ENCODE measurements at places on chromosomes 16 and 17.

- DNase-seq: no peak
Measured at GRCh38 chr16:19088341-19088916, 21.0 kb downstream of the COQ7 start.

- no peak for DNase-seq
Measured at GRCh38 chr17:62704381-62704971, 77.0 kb downstream of the MRC2 start.

GRCh38 chr16:57962046-57962445 lies 8.9 kb downstream of the CNGB1 start:
- DNase-seq: no peak

DNA sequence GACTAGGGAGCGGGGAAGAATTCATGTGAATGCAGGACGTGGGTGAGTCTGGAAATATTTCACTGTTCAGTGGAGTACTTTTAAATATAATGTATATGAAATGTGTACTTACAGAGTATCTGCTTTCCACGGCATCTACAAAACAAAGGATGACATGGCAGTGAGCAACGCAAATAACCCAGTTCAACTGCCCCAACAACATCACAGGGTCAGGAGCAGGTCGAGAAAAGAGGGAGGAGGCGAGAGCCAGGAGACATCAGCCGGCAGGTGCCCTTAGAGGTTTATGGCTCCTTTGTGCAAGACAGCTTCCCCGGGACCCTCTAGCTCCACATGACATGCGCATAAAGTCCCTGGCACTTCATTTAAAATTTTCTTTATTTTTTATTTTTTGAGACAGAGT lies 61.1 kb downstream of the PECAM1 start:
- DNase-seq: no peak

DNA sequence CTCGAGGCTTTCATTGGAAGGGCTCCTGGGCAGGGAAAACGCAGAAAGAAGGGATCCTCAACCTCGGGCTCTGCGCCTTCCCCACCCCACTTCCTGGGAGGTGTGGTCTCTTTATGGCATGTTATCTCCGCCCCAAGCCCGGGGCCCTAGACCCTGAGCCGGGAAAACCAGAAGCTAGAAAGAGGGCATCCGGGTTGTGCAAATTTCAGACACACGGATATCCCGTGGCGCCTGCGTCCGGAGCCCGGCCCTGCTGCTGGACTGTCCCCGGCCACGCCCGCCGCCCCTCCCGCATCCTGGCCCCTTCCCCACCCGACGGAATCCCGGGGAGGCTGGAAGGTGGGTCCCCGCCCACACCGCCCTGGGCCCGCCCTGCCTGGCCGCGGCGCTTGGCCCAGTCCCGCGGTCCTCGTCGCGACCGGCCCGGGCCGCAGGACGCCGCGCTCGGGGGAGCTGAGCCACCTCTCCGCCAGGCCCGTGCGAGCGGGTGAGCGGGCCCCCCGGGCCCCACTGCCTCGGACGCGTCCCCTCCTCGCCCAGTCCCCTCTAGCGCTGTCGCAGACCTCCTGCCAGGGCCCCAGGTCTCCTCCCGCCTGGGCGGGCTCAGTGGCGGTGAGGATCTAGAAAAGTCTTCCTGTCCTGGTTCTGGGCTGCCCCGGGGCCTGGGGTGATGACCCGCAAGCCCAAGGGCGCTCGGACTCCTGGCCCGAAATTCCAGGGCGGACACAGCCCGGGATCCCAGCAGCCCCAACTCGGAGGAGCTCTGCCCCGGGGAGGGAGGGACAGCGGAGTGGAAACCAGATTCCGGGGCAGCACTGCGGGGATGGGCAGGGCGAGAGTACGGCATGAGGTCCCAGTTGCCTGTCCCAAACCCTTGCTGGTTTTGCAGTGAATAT lies at the start of gene SLC16A5:
Gene SLC16A5, plus strand, starts transcription at position 397 of the 896 bp plus-strand sequence. CDS start 5,683 bp downstream, outside the sequence.
- DNase-seq: no peak

- no peak for DNase-seq
Measured at GRCh38 chr17:45123930-45124796, 8.2 kb downstream of the PLCD3 start.

DNA sequence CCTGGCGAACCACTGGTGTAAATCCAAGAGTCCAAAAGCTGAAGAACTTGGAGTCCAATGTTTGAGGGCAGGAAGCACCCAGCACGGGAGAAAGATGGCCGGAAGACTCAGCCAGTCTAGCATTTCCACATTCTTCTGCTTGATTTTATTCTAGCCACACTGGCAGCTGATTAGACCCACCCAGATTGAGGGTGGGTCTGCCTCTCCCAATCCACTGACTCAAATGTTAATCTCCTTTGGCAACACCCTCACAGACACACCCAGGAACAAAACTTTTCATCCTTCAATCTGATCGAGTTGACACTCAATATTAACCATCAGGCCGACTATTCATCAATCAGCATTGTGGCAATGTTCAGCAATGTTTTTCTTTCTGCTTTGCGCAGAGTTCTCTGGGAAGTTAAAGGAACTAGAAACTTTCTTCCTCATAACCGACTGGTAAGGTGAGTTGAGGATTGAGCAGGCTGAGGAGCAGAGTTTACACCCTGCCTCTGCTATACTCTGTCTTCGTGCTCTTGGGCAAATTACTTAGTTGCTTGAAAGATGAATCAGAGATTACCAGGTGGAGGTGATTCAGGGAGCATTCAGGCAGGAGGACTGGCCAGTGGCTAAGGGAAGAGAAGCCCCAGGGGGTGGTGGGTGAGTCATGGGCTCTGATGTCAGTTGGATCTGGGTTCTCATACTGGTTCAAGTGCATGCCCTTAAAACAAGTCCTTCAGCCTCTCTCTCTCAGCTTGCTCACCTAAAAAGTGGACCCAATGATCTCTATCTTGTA lies 28.2 kb upstream of the BRD7 start:
- DNase-seq: no peak

GRCh38 chr17:48002916-48003416 lies 32.1 kb downstream of the CDK5RAP3 start:
- DNase-seq: no peak

- no peak for DNase-seq
Measured at GRCh38 chr16:4115949-4116318, 308 bp downstream of the ADCY9 start.

GRCh38 chr17:79214940-79215604 lies 140.4 kb downstream of the ENGASE start:
- no peak for DNase-seq

DNA sequence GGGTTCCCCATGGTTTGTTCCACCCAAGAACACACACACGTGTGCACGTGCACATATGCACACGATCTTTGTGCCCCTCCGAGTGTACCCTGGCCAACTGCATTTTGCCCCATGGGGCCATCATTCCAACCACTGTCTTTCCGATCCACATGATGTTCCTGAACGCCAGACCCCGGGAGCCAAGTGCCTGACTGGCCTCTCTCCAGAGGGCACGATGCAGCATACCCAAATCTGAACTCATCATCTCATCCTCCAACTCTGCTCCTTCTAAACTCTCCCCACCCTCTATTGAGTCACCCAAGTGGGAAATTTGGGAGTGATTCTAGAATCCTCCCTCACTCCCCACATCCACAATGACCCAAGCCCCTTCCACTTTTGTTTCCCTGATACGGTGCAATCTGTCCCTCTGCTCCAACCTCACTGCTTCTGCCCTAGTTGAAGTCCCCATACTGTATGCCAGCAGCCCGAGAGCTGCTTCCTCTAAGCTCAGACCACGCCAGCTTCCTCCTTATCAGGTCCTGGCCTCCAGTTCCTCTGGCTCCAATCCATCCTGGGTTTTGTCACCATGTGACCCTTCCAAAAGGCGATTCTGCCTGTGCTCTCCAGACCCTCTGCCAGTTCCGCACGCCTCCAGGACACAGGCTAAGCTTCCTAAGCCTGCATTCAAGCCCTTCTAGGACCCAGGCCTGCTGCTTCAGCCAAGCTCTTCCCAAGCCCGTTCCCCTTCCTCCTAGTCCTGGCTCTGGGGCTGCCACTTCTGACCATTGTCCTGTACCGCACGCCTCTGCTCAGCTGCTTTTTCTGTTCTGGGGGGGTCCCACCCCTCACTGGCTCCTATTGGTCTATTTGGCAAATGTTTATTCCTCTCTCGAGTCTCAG lies 10.1 kb upstream of the TMEM208 start:
- DNase-seq: no peak

DNA sequence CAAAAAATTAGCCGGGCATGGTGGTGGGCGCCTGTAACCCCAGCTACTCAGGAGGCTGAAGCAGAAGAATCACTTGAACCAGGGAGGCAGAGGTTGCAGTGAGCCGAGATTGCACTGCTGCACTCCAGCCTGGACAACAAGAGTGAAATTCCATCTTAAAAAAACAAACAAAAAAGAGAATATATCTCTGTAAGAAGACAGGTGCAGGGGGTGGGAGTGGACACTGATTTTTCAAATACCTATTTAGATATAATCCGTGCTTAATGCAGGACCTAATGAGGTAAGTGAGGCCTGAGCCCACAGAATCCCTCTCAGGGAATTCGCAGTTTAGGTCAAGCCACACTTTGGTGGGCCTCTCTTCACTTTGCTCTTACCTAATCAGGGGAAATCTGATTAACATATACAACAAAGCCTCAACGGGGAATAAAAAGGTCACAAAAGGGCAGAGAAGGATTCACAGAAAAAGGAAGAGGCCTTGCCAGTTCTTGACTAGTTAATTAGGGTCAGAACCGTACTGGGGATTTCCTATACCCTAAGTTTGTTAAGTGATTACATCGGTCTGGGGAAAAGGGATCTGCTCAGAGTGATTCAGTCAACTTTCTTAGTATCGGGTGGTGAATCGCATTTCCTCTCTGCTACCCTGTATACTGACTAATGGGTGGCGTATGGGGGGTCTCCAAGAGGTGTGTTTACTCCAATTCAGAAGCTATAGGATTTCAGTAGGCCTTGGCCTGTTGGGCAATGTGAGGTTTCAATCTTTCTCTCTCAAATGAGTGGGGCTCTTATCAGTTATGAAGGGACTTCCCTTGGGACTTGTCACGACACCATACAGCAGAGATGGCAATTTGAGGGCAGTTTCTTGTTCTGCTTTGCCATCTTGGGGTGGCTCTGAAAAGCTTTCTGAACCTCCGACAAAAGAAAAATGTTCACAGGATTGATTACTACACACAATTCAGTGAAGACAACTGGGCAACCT lies 1.9 kb upstream of the NFAT5 start:
- no peak for DNase-seq

- DNase-seq: no peak
Measured at GRCh38 chr17:7809086-7809790, 24.8 kb upstream of the KDM6B start.

DNA sequence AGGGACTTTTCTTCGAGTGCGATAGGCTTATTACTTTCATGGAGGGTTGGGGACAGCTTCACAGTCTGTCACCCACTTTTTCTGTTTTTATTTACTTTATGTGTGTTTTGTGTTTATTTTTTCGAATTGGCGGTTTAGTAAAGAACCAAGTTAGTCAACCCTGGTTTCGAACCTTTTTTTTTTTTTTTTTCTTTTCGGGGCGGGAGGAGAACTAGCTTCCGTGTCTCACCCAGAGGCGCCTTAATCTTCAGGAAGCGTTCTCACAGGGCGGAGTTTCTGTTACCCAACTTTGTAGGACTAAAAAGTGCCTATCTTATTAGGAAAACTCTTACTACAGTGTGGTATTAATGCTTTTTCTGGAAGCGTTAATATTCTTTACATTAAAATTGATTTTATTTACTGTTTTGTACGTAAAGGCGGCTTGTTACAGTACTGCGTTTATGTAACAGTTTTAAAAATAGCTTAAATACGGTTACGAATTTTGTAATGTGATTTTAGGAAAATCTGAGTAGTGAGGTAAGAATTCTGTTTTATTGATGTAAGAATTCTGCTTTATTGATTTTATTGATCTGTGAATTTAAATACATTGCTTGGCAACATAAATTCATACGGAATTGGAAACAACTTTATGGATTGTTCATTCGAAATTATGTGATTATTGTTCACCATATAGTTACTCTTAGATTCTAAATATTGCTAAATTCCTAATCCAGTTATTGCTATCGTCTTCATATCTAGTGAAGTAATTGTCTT lies 885 bp downstream of the ZNF207 start:
- DNase-seq: no peak

DNA sequence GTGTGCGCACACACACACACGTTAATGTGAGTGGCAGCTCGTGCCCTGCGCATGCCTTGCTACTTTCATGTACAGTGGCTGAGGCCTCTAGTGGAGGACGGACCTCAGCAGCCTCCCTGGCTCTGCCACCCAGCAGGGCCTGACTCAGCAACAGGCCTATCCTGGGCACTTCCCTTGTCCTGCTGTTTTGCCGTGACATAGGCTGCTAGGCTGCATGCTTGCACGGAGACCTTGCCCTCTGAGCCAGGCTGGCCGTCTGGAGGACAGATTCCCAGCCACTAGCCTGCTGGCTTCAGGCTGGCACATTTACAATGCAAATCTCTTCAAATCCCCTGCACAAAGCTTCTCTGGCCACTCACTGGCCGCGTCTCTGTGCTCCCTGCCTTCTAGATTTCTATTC lies 9.5 kb downstream of the RNF213 start:
- no peak for DNase-seq

- DNase-seq: no peak
Measured at GRCh38 chr16:79297805-79298204, 302.7 kb downstream of the MAF start.

GRCh38 chr16:65235339-65236177 lies 113.7 kb upstream of the CDH11 start:
- DNase-seq: no peak

DNA sequence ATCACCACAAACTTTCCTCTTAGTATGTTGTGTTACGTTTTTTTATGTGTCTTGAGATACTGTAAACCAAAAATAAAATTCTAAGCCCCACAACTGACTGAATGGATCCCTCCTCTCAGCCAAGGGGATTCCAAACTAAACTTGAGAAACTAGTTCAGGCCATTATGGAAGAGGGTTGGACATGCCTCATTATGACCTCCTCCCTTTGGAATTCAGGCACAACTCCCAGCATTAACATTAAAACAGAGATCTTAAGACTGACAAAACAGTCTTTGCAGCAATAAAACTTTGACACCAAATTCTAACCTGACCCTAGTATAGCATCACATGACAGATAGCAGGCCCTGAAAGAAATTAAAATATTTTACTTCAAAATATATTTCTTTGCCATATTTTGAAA lies 51.1 kb upstream of the SLC47A1 start:
- no peak for DNase-seq

DNA sequence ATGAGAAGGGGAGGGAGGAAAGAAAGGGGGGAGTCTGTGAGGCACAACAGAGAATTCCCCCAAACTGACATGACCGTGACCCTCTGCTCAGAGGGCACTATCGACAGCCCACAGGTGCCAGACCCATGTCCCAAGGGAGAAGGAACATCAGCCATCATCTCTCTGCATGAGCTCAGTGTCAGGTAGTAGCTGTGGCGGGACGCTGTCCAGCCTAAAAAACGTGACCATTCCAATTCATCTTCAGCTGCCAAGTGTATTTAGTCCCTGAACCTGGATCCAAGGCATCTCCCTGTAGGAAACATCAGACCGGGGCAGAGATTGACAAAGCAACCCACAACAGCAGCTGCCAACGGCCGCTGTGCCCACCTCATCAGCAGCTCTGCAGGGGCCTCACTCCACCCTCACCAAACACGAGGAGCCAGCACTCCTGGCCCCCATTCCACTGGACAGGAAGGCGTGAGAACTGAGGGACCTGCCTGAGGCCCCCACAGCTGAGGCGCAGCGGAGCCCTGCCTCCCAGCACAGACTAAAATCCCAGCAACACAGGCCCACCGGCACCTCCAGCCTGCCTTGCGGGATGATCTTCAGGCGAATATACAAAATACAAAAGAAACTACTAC lies 8.6 kb downstream of the TAF1C start:
- DNase-seq: no peak

Data from D721Med (cell line).